GF-D8 (cell line): ENCODE measurements at places on chromosomes 5 and 9.

GRCh38 chr5:159746707-159747106 is 169.6 kb upstream of the ADRA1B start:
- DNase-seq = no peak

DNA sequence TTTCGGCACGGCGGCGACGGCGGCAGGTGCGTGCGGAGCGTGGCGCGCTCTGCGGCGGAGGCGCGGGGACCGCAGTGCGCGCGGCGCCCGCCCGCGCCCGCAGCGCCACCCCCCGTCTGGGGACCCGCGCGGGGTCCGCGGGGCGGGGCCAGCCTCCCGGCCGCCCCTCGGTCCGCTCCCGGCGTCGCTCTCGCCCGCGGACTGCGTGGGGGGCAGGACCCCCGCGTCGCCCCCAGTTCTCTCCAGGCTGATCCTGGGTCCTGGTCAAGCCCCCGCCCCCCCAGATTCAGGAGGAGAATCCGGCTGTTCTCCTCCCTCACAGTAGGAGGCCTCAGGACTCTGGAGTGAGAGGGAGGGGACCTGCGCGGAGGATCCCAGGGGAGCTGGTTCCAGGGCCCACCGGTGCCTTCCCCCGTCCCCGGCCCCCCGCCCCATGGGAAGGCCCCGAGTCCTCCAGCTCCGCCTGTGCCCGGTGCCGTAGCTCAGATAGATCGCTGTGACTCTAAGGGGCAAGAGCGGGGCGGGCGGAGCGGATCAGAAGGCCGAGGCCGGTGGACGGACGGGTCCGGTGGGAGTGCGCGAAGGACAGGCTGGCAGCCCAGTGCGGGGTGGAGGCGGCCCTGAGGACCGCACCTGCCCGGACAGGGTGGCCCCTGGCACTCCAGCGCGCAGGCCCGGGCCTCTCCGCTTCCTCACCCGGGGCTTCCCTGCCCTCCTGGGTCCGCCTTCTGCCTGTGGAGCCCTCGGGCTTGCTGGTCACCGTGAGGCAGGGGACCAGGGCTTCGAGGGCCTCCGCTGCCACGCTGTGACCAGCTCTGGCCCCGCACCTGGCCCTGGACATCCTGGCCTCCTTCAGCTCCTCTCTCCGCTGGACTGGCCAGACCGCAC is at the start of gene RNF208:
Gene RNF208, minus strand, starts transcription at position 51 of the 888 bp plus-strand sequence. CDS start 1,028 bp downstream, outside the sequence.
- DNase-seq = no peak

DNA sequence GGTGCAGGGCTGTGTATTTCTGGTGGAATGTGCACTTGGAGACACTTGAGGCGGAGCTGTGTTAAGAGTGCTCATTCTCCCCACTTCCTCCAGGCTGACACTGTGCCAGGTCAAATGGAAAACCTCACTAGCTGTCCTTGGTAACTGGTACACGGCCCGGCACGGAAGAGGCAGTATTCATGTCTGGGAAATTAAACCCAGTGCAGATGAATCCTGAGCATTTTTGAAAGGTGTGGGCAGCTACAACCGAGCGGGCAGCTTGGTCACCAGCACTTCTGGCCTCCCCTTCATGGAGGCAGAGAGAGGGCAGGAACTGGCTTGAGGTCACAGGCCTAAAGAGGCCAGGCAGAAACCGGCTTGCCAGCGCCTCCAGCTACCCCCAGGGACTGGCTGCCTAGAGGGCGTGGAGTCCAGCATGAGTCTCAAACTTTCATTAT is 1.6 kb downstream of the CLPTM1L start:
- no peak for DNase-seq

GRCh38 chr9:21696411-21696871 is 106.0 kb upstream of the MTAP start:
- no peak for DNase-seq

DNA sequence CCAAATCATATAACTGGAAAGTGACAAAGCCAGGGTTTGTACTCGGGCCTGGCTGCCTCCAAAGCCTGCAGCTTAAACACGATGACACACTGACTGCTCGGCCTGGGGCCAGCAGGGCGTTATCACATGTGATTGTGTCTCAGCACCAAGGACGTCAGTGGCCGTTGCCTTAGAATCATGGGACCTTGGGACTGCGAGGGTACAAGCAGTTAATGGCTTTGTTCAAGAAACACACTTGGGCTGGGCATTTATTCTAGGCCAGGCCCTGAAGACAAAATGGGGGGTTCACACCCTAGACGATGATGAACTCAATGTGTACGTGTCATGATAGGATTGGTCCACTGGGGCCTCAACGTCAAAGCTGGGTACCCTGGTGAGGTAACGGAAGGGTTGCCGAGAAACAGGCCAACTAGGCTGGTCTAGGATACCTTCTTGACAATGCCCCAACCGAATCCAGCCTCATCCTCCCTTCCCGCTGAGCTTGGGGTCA is 13.0 kb downstream of the SH3PXD2B start:
- DNase-seq = no peak

GRCh38 chr5:89168766-89169165 is 285.8 kb upstream of the MEF2C start:
- no peak for DNase-seq

DNA sequence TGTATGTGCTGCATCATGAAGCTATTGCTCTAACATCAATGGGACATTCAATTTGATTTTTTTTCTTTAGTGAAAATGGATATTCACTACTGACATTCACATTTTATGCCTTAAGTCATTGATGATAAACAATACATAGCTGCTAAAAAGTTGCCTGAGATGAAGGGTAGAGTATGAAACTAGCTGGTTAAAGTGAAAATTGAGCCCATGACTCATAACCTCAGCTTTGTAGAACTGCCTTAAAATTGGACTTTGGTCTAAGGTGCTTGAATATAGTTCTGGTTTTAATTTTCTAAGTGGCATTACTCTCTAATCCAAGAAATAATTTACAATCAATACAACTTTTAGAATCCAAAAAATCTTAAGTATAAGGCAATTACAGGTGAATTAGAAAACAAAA is 740.4 kb upstream of the RIOK2 start:
- no peak for DNase-seq

DNA sequence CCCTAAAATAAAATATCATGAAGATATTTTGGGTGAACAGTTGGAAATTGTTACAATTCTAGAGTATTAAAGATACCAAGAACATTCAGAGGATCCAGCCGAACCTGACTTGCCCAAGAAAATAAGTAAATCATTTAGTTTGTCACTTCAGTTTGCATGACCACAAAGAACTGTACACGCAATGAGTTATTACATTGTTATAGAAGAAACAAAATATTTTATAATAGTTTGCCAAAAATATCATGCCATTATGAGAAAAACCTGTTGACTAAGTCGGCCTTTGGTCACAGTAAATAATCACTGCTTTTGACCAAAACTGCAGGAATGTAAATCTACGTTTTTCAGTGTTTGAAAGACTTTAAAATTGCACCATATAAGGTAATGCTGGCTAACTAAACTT is 27.9 kb downstream of the TRIO start:
- DNase-seq = no peak
